ENCODE measurements at places on chromosomes 11 and 22.

- DNase-seq = no peak
These were observed 201.5 kb upstream of the MTMR2 start for GRCh38 chr11:96125400-96125799.

DNA sequence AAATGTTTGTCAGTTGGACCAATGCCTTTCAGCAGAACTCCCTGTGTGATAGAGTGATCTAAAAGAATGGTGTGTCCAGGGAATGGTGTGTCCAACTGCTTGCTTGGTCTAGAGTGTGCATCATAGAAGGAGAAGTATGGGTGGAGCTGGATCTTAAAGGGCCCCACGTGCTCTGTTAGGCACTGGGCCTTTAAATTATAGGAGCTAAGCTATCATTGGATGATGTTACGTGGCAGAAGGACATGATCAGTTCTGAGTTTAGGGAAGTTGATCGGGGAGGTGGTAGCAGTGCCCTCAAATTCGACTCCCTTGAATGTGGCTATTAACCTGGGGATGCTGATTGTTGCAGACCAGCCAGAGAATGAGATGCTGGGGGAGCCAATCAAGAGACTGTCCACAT, 16.4 kb downstream of the STX3 start:
- no peak for DNase-seq

DNA sequence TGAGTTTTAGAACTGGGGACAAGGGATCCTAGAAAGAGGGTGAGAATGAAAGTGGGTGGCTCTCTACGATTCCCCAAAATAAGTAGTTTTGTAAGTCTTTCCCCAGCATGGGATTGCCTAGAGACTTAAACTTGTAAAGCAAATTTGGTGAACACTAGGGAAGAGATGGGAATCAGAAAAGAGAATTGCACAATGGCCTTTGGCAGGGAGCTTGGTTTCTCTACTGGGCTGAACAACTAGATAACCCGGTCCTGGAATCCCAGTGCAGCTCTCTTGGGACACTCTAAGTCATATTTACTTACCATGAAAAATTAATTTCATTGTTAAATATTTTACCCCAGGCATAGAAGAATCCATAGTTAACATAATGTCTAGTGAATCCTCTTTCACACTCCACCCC, 16.5 kb upstream of the USP18 start:
- DNase-seq = no peak

DNA sequence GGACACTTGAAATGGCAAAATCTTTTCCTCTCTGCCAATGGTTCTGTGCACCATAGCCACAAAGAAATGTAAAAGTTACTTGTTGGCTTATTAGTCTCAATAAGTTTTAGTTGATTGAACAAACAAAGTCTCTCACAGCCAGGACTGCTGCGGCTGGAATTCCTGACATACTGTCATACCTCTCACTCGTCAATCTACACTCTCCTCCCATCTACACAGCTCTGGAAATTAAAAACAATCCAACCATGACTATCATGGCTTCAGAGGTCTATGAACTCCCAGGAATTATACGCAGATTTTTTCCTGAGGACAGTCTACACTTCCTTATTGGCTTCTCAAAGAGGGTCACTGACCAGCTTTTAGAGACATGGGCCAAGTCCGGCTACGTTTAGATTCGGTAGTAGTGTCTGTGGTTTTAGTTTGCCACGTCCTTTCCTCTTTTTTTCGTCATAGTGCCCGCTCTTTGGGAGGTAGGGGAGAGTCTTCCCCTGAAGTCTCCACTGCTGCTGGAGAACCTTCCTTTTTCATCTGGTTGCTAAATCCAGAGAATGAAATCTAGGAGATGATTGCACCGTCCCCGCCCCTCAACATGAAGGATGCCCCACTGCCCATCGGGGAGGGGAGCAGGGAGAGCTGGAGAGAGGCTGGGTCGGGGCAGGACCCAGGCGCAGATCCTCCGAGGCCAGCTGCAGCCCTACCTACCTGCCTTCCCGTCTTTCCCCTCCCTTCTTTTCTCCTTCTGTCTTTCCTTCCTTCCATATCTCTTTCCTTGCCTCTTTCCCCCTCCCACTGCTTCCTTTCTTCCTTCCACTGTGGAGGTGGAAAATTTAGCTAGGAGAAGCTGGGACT, 1.0 kb upstream of the PLEKHB1 start:
- no peak for DNase-seq

DNA sequence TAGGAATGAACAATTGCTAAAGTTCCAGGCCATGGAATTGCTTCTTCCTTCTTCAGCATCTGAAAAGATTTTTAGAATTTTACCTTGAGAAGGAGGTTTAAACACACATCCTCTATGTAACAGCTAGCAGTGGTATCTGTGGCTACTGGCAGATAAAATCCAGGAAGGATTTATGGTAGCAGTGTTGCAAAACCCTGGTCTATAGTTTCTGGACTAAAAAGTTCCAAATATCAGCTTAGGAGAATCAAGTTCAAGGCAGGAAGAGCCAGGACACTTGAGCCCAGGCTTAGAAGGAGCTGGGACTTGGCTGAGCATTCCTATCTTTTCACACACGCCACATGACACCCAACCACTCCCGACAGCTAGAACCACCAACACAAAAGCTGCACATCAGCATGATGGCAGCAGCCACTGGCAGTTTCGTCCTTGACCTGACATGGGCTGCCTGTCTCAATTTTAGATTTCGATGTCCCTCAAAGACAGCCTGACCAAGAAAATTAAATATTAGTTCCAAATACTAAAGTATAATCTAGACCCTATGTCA, 14.1 kb downstream of the LARGE2 start:
- no peak for DNase-seq

DNA sequence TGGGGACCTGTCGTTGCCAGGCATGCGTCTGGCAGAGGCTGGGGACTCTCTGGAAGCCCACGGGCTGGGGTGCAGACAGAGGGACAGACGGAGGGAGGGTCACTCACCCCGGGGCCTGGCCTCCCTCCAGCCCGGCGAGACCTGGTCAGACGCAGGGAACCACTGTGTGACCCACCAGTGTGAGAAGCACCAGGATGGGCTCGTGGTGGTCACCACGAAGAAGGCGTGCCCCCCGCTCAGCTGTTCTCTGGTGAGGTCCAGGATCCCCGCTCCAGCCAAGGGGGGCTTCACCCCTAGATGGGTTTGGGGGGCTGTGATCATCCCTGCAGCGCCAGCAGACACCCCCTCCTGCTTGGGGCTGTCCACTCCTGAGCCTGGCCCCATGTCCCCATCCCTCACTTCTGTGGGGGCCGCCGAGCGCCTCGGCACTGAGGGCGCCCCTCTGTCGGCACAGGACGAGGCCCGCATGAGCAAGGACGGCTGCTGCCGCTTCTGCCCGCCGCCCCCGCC, 23.6 kb upstream of the MUC5B start:
- no peak for DNase-seq

- no peak for DNase-seq
These were observed 113.7 kb downstream of the PTPRJ start for GRCh38 chr11:48093795-48094642.

DNA sequence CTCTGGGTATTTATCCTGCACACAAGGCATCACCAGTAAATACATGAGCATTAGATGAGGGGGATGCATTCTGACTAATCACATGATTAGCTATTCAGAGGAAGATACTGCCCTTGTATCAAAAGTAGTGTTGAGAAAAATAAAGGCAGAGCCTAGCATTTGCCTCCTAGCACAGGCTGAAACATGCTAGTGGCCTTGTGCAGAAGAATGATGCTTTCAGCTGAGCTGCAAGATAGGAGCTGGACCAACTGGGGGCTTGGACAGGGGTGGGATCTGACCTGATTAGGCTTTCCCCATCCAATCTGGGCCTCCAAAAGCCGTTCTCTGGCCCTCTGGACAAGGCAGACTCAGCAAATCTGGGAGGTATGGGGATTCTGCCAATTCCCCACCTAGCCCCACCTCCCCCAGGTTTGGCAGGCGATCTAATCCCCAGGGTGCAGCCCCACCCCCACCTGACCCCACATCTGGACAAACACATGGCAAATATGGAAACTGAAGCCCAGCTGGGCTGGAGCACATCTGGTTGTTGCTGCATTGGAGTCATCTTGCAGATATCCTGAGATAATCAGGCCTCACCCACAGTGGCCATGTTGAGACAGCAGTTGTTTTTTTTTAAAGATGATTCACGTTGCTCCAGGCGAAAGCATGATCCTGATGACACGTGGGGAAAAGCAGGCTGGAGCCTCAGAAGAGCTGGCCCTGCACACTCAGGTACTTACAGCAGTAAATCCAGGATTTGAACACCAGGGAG, 4.4 kb upstream of the MISFA start:
- no peak for DNase-seq

DNA sequence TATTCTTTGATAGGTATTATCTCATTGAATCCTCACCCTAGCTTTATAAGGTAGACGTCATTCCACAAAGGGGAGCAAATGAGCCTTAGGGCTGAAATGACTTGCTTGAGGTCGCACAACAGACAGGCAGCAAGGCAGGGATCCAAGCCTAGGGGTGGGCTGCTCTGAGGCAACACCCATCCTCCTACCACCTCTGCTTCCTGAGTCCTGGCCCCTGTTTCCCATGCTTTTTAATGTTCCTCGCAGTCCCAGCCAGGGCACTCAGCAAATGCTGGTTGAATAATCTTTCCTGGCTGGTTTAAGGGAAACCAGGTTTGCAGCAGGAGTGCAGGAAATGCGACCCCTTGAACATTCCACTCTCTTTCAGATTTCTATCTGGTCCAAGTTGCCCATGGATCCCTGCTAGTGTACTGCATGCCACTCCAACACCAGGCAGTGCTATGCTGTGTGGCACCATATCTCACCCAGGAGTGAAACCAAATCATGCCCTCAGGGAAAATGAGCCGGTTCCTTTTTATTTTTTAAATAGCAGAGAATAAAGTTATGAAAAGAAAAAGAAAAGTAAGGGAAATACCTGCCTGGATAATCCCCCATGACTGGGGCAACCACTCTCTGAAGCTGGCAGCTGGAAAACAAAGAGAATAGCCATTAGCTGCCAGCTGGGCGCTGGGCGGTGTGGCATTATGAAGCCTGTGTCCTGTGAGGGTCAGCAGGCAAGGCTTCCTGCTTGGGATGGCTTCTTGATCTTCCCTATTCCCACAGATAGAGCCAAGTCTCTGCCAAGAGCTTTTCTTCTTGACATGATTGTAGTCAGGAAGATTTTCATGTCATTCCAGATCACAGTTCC, 21.8 kb downstream of the MICAL2 start:
- no peak for DNase-seq

GRCh38 chr11:111183706-111184105, 61.8 kb upstream of the POU2AF2 start:
- no peak for DNase-seq

All from NCI-H1436 treated with DMSO at 0.1 percent for 48 hours (cell line).